ENCODE measurements at places on chromosomes 4 and X.
A peak's percentile ranks its signal among the peaks of the same experiment; 100 is the strongest.

DNA sequence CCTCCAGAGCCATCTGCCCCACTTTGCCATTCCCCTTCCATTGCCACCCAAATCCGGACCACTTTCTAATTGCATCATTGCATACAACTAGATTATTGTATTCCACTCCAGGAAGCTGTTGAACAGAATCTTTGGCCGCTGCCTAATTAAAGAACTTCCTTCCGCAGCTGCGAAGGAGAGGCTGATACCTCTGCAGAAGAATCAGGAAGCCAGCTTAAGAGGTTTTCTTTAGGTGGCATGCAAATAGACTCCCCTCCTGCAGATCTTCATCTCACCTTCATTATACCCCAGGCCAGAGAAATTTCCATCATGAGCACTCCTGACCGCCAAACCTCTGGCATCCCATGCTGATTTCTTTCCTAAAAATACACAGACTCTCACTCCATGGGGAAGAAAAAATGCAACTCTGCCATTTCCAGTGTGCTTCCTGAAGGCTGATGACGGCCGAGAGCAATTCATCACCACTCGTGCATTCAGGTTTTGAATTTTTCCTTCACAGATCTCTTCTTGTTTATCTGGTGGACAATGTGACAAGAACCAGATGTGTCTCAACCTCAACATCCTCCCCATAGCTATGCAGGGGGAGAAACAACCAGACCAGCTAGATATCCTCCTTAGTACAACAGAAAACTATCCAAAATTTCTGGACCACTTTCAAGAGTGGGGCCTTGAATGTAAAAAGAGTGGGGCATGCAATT is 31.2 kb downstream of the LGI2 start:
- no peak for DNase-seq

DNA sequence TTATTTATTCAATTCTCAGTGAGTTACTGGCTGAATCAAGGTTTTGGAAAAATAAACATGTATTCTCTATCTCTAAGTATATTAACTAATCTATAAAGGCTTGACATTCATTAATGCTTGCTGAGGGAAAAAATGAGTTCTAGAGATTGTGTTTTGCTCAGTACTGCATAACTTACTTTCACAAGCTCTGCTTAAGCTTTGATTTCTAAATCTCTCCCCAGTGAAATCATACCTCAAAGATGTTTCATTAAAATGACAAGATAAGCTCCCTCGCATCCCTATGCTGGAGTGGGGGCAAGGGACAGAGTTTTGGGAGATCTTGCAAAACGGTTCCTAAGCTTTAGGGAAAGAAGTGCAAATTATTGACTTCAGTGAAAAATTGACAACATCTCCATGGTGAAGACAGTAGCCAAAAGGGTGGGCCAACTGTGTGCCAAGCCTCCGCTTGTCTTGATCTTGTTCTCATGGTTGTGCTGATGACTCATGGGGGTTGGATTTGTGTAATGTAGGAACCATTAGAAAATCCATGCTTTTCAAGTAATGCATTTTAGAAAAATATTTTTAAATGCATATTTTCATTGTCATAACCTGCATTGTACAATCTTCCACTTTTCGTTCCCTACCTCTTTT is 521.4 kb downstream of the RPA4 start:
- no peak for DNase-seq

- DNase-seq: no peak
Measured at GRCh38 chrX:136656361-136656964, 8.5 kb downstream of the CD40LG start.

DNA sequence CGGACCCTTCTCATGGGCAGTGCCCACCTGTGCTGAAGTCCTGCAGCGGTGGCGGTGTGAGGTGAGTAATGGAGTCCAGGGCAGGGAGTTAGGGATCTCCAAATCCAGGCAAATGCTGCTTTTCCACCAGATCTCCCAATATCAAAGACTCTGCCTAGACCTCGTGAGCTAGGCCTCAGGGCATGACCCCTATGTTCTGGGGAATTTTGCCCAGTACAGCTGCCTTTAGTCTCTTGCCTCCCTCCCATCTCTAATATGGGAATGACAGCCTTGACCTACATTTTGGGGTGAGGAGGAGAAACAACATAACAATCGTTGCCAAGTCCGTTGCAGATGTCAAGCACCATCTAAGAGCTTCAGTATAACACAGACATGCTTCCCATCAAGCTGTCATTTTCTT is 7.3 kb downstream of the PAK3 start:
- no peak for DNase-seq

GRCh38 chrX:38880296-38880854 is 79.1 kb downstream of the MID1IP1 start:
- DNase-seq: no peak

GRCh38 chr4:26218677-26219605 is 101.9 kb upstream of the RBPJ start:
- DNase-seq: no peak

DNA sequence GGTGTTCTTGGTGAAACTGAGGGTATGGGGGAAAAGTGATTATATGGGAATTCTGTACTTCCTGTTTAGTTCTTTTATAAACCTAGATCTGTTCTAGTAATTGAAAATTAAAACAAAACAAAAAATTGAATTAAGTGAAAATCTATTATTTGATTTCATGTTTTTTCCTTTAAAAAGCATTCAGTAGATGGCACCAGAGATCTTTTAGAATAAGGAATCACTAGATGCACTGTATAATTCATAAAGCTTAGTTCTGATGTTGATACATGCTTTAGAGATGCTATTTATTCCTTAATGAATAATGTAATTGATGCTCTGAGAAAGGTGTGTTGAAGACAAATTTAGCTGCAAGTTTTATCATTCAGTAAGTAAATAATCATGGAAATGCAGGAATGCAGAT is 87.3 kb downstream of the LCORL start:
- DNase-seq: no peak

GRCh38 chrX:48835524-48836329 is at the start of gene PCSK1N:
Gene PCSK1N (minus strand): TSS chrX:48835610. CDS start chrX:48835532, 78 bp downstream.
- no peak for DNase-seq

GRCh38 chr4:39542611-39543012 is 15.4 kb upstream of the UGDH start:
- DNase-seq: no peak

DNA sequence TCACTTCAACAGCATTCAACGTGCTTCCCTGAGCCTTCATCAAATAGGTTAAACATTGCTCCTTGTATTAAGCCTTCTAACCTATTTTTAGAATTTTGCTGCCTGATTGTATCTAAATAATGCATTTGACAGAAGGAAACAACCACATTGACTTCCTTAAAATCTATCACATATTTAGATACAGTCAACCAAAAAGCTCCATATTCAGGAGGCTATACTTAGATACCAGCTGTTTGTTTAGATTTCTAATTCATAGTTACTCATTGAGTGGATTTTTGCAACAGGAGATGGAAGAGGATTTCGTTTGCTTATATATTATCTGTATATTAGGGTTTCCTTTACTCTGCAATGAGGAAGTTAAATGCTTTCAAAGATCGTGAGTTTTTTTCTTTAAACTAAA is 241.1 kb upstream of the PPP1R2C start:
- DNase-seq: no peak

GRCh38 chr4:76429636-76430035 is 5.4 kb upstream of the SHROOM3 start:
- no peak for DNase-seq

GRCh38 chr4:62087706-62088105 is 887.6 kb downstream of the ADGRL3 start:
- no peak for DNase-seq

DNA sequence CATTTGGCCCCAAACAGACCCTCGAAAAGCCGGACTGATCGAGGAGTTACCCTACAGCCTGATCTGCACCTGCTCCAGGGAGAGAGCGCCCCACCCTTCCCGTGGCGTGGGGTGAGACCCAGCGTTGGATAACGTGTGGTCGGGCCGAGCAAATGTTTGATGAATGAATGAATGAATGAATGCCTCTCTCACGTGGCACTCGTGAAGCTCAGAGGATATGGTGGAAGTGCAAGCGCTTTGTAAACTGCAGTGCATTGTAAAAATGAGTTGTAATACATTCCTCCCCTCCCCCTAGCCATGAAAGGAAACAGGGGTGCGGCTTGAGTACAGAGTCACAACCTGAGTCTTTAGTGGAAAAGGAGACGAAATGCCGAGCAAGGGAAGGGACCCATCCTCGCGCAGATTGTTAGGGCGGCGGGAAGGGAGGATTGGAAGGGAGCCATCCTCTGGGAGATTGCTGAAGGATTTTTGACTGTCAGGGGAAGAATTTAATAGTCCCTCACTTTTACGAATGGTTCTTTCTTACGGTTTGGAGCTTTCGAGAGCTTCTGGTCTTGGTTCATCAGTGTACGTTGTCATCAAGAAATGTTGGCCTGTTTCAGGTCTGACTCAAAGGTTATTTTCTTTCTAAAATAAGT is 772 bp upstream of the FBXW7 start:
- DNase-seq: peak; percentile 4

GRCh38 chrX:126165721-126166461 is at the start of gene DCAF12L2:
Gene DCAF12L2 (minus strand): TSS chrX:126166289. CDS start chrX:126165924, 365 bp downstream.
- no peak for DNase-seq

GRCh38 chr4:98092833-98093439 is 50.3 kb downstream of the STPG2 start:
- DNase-seq: no peak

DNA sequence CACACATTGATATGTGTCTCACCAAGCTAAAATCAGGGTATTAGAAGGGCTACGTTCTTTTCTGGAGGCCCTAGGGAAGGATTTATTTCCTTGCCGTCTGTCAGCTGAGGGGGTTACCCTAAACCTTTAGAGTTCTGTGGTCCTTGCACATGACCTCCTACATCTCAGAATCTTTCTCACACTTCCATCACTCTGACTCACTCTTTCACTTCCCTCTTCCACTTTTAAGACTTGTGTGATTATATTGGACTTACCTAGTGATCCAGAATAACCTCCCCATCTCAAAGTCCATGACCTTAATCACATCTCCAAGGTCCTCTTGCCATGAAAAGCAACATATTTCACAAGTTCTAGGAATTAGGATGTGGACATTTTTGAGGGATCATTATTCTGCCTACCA is 53.6 kb upstream of the FUNDC1 start:
- DNase-seq: no peak

DNA sequence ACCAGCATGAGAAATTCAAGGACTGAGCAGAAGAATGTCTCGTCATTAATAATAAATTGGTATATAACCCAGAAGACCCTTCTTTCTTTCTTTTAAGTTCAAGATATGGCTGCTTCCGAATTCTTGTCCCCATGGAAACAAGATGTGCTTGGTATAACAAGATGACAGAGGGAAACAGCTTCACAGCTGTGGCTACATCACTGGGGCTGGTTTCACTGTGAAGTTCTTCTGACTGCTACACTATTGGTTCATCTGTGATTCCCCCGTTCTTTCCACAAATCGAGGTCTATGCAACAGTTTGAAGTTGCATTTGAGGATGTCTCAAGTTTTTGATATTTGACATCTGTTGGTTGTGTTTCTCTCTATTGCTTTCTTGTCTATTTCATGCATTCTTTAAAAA is 12.3 kb upstream of the DTHD1 start:
- DNase-seq: no peak

- DNase-seq: no peak
Measured at GRCh38 chr4:176464748-176465147, 145.0 kb downstream of the SPCS3 start.

DNA sequence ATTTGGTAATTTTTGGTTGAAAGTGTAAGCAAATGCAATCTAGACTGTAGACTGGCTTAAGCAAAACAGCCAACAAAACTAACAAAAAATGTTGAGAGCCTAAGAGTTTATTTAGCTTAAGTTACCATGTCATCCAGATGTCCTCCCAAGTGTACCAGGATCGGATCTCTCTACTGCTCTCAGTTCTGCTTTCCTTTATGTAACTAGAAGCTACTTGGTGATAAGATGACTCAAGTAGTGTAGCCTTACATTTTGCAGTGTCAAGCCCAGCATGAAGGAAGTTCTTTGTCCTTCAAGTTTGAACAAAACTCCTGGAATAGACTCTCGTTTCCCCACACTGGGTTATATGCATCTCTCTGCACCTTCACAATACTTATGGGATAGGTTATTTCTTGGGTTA is 1500.0 kb downstream of the STIM2 start:
- no peak for DNase-seq

DNA sequence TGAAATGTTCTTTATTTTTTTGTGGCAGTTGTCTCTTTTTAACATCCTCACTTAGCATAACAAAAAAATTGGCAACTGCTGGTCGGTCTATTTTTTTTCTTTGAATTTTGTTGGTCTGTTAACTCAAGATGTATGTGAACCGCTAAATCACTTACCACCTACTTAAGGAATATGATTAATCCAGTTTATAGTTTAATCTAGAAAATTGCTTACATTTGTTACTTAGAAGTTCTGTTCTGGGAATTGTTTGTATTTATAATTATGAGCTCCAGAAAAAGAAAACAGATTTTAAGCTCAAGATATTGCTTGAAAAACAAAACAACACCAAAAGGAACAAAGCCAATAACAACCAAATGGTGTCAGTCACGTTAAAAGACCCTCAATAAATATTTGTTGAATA is 66.1 kb upstream of the KLHL13 start:
- no peak for DNase-seq

DNA sequence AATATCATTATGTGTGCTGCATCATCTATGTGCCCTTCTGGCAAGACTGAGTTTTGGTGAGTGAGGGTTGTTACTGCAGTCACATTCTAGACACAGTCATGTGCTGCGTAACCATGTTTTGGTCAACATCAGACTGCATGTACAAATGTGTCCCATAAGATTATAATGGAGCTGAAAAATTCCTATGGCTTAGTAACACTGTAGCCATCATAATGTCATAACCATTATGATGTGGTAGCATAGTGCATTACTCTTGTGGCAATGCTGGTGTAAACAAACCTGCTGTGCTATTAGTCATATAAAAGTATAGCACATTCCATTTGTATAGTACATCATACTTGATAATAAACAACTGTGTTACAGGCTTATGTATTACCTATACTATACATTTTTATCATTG is 198.1 kb upstream of the NUDT6 start:
- no peak for DNase-seq

DNA sequence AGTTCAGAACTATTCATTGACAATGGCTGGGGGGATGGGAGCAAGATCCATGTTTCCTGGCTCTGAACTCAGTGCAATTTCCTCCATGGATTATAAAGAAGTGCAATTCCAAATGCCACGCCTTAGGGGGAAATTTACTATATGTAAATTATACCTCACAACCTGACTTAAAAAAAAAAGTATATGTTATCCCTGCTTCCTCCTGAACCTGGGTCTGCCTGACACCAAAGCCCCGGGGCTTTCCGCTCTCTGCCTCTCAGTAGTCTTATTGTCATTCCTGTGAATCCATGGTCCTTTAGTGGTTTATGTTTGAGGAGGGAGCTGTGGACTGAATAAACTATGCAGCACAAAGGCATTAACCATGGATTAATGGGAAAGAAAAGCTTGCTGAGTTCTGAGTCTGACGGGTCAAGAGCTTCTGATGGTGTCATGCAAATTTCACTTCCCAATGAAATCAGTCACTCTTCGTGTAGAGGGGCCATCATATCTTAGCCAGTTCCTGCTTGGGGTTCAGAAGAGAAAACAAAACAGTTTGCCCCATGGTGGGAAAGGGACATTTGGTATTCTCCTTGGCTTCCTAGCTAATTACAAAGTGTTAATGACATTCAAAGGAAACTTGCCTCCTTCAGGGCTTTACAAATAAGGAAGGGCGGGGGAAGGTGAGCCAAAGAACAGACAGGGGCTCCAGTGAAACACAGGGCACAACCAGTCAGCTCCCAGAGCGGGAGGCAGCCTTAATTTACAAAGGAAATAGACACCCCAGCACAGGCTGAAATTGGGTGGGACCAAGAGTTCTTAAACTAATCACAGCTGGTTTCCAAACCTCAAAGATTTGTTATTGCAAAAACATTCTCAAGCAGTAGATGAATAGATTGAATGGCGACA is 14.3 kb downstream of the FAM9C start:
- DNase-seq: no peak
